ENCODE measurements at places on chromosomes 16 and 17. TPM values are rescaled to one million over a fixed set of nuclear protein-coding genes. Genes with fewer than 3 reads are reported as not detected.

TEKT5 gene
- total RNA-seq: 0.34 TPM

HOXB3 gene
- total RNA-seq: 10.2 TPM

ADAMTS18 gene
- total RNA-seq: under 0.01 TPM

GOSR1 gene
- 29.6 TPM for total RNA-seq

DNAH9 gene
- not detected for total RNA-seq

C16orf54 gene
- total RNA-seq: not detected

ANKFN1 gene
- total RNA-seq: not detected

AOC3 gene
- total RNA-seq: 1.9 TPM

FBXL16 gene
- under 0.01 TPM for total RNA-seq

PRAC2 gene
- not detected for total RNA-seq

MYO15A gene
- 2.7 TPM for total RNA-seq

CES4A gene
- 1.1 TPM for total RNA-seq

All from bronchial smooth muscle cell (primary cell).